ENCODE measurements at places on chromosomes 7 and 10.

- no peak for DNase-seq
Measured at GRCh38 chr10:3738855-3739350, 46.1 kb downstream of the KLF6 start.

- no peak for DNase-seq
Measured at GRCh38 chr10:77504873-77505257, 132.7 kb downstream of the KCNMA1 start.

DNA sequence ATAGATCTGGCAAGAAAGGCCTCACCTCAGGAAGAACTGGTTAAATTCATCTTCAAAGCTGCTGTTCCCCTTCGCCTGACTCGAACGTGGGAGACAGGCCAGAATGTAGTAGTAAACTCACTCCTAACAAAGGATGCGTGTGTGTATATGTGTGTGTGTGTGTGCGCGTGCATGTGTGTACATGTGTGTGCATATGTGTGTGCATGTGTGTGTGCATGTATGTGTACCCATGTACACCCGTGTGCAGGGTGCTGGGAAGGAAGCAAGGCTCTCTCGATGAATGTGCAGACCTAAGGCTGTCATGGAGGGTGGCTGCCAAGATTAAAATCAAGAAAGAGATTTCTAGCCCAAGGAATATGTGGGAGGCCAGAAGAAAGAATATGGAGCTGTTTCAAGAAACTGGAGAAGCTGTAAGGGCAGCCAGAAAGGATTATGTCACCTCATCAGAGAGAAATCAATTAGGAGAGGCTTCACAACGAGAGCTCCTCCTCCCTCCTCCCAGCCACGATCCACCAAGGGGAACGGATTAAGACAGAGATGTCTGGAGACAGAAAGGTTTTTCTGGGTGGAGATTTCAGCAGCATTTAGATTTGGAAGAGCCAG lies 34.0 kb upstream of the LBX1 start:
- DNase-seq, result no peak

- DNase-seq, result no peak
Measured at GRCh38 chr7:130654850-130655249, 13.7 kb downstream of the COPG2 start.

GRCh38 chr7:130377178-130377577 lies 3.1 kb upstream of the CPA1 start:
- no peak for DNase-seq

All from SK-MEL-5 (cell line).